ENCODE measurements at places on chromosomes 5 and 9. TPM values are rescaled to one million over a fixed set of nuclear protein-coding genes. Genes with fewer than 3 reads are reported as not detected.

Gene NMUR2
- polyA plus RNA-seq, result not detected

Gene CTNNAL1
- 61.3 TPM for polyA plus RNA-seq

Gene PCDHGA1
- 0.33 TPM for polyA plus RNA-seq

Gene CEL
- 0.87 TPM for polyA plus RNA-seq

Gene HEXB
- 75.4 TPM for polyA plus RNA-seq

Gene NTRK2
- 0.05 TPM for polyA plus RNA-seq

Gene OSMR
- polyA plus RNA-seq, result 61.2 TPM

Gene RNF183
- not detected for polyA plus RNA-seq
